ENCODE measurements at places on chromosomes 16 and 17. TPM values are rescaled to one million over a fixed set of nuclear protein-coding genes. Genes with fewer than 3 reads are reported as not detected.

DNA sequence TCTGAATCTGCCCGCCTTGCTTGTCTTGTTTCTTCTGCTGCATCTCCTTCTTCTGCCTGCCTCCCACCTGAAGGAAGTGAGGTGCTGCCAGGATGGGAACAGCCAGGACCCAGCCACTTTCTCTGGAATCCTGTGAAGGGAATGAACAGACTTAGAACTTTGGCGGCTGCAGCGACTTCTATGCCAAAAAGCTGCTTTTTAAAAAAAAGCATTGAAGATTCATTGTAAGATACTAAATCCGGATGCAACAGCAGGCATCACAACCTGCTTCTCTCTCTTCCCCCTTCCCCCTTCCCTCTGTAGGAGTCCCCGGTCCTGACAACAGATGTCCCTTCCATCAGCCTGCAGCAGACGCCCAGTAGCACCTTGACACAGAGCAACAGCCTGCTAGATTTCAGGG, 176.3 kb downstream of the HS3ST4 start:
- DNase-seq = no peak

OSGIN1 gene
- 2.8 TPM for total RNA-seq

DNA sequence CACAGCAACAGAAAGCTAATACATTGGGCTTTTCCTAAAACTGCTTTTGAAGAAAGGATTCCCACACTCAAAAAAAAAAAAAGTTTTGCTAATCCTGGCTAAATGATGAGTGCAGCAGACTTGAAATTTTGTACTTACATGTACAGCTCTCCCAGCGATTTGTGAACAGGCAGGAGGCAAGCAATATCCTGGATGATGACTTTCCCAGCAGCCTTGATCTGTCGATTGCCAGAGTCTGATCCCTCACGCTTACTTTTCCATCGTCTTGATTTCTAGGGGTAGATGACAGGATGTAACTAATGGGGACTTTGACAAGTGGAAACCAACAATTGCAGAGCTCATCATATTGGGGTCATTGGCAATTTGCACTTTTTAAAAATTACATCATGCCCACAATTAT, 91.4 kb downstream of the WDR59 start:
- no peak for DNase-seq

DNA sequence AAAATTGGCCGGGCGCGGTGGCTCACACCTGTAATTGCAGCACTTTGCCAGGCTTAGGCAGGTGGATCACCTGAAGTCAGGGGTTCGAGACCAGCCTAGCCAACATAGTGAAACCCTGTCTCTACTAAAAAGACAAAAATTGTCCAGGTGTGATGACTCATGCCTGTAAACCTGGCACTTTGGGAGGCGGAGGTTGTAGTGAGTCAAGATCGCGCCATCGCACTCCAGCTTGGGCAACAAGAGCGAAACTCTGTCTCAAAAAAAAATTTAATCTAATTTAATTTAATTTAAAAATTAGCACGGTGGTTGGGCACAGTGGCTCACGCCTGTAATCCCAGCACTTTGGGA, 1.6 kb upstream of the HBQ1 start:
- no peak for DNase-seq

- DNase-seq = no peak
Measured at GRCh38 chr17:6387442-6387841, 47.5 kb downstream of the AIPL1 start.

DNA sequence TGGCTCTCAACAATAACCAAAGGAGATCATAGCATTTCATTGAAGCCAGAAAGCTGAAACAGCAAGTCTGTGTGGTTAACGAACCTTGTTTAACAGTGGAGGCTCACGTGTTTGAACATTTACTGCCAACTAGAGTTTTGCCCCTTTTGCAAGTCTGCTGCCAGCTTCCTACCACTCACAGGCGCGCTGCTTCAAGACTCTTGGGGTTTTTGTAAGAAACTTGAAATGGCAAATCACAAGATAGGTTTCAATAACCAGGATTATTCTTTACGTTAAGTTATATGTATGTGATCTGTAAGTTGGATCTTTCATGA, 1.2 kb downstream of the SNTB2 start:
- no peak for DNase-seq

GRCh38 chr17:82636626-82637598, 11.3 kb downstream of the WDR45B start:
- DNase-seq = no peak

DNA sequence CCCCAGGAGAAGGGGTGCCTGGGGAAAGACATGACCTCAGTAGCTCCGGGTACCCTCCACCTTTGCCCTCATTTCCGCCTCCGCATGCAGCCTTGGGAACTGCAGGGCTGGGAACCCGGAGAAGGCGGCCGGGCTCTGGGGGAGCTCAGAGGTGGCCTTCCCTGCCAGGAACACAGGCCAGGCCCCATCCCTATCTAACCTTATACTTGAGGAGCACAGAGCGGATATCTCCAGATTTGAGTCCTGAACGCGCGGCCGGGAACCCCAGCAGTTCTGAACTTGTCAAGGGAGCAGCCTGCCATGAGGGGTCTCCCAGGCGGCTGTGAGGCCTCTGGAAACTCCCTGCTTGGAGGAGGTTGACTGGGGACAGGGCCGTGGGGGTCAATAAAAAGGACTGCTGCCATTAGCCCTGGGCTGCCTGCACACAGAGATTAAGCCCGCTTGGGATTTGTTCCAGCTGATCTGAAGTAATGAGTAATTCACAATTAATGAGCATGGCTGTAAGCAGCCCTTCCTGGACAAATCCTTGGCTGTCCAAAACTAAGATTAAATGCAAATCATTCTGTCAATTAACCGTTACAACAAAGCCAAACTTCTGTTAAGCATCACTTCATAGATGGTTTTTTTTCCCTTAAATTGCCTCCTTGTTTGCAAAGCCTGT, 26.3 kb upstream of the METRNL start:
- no peak for DNase-seq

GRCh38 chr16:10080051-10080772, 102.0 kb downstream of the GRIN2A start:
- DNase-seq = peak; percentile 54

OR1F1 gene
- 0.13 TPM for total RNA-seq

DNA sequence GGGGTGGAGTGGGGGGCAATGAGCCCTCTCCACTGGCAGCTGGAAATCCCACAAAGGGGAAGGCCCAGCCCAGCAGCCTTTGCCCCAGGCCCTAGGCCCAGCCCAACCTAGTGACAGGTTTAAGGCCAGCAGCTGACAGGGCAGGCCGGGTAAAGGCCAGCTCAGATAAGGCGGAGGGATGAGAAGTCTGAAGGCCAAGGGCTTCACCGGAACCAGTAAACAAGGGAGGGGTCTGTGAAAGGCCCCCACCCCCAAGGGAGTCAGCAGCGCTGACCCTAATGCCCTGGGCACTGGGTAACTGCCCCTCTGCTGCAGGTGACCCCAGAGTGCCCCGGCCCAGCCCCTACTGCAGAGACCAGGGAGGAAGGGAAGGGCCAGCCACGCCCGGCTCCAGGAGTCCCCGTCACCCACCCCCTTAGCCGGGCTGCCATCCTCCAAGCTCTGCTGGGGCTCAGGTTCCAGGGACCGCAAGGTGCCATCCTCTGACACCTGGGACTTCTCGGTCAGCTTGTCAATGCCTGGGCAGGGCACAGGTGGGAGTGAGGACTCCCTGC, 17.5 kb downstream of the OTOP3 start:
- no peak for DNase-seq

GRCh38 chr16:23514381-23515152, 4.3 kb upstream of the GGA2 start:
- DNase-seq = no peak

- no peak for DNase-seq
Measured at GRCh38 chr16:52434224-52434623, 112.7 kb downstream of the TOX3 start.

DNA sequence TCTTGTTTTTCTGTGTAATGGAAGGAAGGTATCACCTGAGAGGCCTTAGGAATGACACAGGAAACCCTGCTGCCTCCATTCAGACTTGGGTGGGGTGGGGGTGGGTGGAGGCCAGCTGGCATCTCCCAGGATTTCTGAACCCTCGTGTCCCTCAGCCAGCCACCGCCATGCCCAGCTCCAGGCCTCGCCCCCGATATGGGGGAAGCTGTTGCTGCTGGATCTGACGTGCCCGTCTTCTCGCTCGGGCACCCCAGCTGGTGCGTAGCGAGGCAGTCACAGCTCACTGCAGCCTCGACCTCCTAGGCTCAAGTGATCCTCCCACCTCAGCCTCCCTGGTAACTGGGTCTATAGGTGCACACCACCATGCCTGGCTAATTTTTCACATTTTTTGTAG, 220.0 kb upstream of the CHMP6 start:
- no peak for DNase-seq

DNA sequence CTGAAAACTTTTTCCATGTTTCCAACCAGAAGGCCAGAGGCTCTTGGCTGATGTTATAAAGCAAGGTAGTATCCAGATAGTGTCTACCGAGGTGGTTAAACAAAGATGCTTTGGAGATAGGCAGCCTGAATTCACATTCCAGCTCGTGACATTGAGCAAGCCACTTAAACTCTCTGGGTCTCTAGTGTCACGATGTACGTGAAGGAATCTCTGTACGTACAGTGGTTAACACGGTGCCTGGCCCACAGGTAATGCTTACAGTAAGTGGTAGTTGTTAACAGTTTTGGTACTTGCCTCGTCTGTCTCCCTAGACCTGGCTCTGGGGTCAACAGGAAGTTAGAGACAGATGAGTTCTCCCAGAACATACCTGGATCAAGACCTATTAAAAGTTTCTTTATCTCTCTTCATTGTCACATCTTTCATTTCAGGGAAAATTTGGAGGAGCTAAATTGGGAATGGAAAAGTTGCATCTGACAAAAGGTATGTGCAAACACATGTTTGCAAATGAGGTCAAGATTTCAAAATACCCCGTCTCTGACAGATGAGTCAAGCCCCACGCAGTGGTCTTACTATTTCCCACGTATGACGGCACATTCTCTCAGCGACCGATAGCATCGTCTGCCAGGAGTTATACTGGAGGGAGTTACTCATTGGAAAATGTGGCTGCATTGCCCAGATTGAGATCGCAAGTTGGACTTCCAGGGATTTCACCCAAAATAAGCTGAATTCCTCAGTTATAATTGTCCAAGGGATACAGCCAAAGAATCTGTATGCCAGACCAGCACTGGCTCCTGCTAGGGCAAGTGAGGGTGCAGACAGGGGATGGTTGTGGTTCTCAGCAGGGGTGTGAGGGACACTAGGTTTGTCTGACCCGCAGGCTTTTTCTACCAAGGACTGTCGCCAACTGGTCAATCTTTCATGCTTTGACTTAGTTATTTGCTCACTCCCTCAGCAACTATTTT, 18.9 kb upstream of the MYH10 start:
- DNase-seq = no peak

CLEC18B gene
- 0.04 TPM for total RNA-seq

DNA sequence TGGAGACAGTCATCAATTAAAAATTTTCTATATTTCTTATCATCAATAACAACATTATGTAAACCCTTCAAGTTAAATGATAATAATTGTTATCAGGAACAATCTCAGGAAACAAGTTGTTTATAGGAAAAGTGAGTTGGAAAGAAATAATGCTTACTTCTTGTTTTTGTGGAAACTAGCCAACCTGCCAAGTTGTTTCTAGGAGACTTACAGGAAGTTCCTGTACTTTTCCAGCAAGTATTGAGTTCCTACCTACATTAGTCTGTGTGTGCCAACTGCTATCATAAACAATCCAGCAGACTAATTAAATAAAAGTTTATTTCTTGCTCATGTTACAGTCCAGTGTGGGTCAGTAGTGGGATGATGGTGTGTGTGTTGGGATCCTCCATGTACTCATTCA, 1.6 kb upstream of the CCL14 start:
- DNase-seq = peak; percentile 83

DNA sequence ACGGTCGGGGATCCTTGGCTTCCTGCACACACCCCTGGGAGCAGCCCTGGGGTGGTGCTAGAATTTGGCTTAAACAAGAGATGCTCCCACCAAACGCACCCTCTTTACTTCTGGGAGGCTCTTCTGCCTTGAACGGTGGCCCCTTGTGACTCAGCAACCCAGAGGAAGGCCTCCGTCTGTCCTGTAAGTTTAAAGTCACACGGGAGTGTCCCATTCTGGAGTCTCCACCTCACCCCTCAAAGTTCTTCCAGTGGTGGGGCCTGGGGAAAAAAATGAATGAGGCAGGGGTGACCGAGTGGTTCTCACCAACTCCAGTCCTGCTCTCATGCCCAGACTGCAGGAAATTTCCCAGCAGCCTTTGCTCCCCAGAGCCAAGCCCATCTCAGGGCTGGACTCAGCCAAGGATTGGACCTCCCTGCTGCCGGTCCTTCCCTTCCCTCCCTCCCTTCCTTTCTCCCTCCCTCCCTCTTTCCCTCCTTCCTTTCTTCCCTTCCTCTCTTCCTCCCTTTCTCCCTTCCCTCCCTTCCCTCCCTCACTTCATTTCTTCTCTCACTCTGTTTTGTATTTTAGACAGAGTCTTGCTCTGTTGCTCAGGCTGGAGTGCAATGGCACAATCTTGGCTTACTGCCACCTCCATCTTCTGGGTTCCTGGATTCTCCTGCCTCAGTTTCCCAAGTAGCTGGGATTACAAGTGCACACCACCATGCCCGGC, 11.4 kb downstream of the ITGAD start:
- DNase-seq = no peak

GRCh38 chr17:48834973-48835372, 4.1 kb downstream of the CALCOCO2 start:
- DNase-seq = no peak

GRCh38 chr16:14500791-14501190, 129.3 kb downstream of the PARN start:
- DNase-seq = no peak

DNA sequence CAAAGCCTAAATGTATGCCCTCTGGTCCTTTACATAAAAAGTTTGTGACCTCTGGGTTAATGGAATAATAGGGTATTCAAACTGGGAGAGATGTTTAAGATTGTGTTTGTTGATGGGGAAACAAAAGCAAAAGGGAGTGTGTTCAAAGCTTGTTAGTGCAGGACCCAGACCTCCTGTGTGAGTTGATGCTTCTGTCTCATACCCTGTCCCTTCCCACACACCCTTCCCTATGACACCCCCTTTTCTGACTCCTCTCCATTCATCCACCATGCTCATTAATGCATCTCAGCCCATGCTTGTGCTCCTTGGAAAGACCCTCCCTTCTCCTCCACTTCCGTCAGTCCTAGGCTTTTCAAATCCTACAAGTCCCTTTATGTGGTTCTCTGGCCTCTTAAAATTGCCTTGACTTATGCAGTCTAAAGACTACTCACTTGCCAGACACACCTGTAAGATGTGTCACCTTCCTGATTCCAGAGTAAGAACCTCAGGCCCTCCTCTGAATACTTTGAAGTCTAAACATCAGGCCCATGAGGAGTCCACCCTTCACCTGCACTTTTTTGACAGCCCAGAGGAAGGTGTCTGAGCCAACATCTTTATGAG, 128.0 kb upstream of the CACNG5 start:
- no peak for DNase-seq
